HuH-7 (cell line): ENCODE measurements at places on chromosomes 1 and 21.
A peak's percentile ranks its signal among the peaks of the same experiment; 100 is the strongest.

DNA sequence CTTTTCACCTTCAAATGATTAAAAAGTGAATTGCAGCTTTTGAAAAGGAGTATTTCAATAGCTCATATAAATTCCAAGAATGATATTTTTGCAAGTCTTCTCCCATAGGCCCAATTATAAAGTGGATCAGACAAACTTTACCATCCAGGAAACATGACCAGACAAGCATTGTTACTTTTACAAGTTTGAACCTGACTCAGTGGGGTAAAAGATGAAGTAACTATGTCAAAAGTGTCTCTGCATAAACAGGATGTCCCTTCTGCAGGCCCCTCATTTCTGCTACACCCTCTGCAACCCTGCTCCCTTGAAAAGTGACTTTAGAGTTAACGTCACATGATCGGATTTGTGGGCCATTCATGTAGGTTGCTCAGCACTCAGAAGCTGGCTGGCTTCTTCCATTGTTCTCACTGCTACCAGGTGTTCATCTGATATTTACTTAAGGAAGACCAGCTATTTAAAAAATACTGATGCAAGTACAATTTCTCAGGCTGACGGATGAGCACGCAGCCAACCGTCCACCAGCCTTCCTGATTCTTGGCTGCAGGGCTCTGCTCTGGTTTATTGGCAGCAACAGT lies 32.3 kb downstream of the URB1 start:
- no peak for DNase-seq

DNA sequence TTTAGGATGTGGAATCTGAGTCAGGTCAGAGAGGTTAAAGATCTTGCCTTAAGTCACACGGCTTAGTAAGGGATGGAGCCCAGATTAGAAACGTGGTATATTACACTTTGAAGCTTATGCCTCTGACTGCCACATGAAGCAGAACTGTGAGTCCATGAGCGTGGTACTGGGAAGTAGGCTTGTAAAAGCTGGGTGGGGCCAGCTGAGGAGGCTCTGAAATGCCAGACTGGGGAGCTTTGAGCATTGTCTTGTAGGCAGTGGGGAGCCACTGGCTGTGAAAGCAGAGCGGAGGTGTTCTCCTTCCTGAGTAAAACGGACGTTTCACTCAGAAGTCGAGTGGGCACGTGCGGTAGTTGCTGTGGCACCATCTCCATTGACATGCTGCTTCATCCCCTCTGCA lies 72.6 kb upstream of the USP24 start:
- no peak for DNase-seq

- no peak for DNase-seq
Measured at GRCh38 chr1:15696956-15697521, 12.9 kb downstream of the PLEKHM2 start.

GRCh38 chr1:192160196-192160595 lies 1.9 kb downstream of the RGS18 start:
- DNase-seq: no peak

DNA sequence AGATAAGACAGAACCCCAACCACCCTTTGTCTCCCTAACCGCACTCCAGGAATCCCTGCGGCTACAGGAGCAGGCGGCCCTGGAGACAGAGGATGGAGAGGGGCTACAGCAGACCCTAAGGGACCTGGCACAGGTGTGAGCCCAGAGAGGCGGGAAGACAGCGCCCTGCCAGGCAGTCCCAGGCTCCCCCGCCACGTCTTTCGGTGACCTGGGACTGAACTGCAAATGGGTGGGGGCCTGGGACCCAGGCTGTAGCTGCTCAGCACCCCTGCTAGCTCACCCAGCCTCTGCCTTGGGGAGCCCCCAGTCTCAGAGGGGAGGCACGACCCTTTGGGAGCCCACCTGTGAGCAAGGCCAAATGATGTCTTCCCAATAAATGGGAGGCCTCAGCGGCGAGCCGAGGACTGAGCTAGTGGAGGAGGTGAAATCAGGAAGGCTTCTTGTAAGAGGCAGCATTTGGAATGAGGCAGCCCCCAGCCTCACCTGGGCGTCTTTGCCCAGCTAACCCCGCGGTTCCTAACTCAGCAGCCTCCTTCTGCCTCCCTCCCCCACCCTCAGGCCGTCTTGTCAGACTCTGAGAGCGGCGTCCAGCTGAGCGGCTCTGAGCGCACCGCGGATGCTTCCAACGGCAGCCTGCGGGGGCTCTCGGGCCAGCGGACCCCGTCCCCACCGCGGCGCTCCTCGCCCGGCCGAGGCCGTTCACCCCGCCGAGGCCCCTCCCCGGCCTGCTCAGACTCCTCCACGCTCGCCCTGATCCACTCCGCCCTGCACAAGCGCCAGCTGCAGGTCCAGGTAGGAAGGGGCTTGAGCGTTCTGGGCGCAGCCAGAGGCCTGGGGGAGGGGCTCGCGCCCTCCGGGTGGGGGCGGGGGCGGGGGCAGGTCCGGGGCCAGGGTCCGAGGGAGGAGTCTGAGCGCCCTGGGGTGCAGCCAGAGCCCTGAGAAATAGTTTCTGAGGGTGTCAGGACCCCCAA lies 16.9 kb downstream of the CROCC start:
- no peak for DNase-seq

- peak; percentile 59 for DNase-seq
Measured at GRCh38 chr1:147238053-147238902, 4.2 kb upstream of the CHD1L start.

- no peak for DNase-seq
Measured at GRCh38 chr1:10078494-10078893, 45.7 kb downstream of the UBE4B start.

GRCh38 chr1:111370871-111371270 lies 56.7 kb downstream of the OVGP1 start:
- no peak for DNase-seq

- no peak for DNase-seq
Measured at GRCh38 chr1:56527548-56528302, 51.6 kb downstream of the PLPP3 start.

- DNase-seq: no peak
Measured at GRCh38 chr1:118982821-118983557, 5.2 kb downstream of the TBX15 start.

DNA sequence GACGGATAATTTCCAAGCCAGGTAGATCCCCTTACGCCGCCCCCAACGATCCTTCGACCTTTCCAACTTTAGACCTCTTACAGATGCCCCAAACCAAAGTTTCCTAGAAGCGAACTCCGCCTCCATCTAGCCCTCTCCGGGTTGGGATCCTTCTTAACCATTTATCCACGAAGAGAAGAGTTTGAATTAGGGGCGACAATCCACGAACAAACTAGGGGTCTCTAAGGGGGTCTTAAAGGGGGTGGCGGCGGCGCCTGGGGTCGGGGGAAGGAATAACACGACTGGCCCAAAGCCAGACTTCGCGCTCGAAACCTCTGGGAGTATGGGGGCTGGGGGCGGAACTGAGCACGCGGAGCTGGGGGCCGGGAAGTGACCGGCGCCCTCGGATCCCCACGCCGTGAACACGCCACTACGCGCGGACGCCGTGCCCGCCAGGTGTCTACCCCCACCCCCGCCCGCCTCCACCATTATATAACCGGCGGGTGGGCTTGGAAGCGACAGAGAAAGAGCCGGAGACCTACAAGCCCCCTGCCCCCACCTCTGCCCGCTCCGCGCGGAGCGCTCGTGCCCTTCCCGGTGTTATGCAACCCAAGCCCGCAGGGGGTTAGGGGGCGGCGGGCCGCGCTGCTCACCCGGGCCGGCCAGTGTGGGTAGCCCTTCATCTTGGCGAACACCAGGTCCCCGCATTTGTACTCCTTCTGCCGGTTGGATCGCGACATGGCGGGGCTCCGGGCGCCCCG lies 594 bp downstream of the HDGF start:
- peak; percentile 40 for DNase-seq

GRCh38 chr1:150696162-150696561 lies 792 bp downstream of the GOLPH3L start:
- no peak for DNase-seq

- no peak for DNase-seq
Measured at GRCh38 chr1:84668185-84668584, 22.1 kb downstream of the SSX2IP start.

- DNase-seq: no peak
Measured at GRCh38 chr1:155010211-155010918, 7.8 kb downstream of the ZBTB7B start.

GRCh38 chr1:68585351-68585750 lies 88.5 kb upstream of the DEPDC1 start:
- no peak for DNase-seq

DNA sequence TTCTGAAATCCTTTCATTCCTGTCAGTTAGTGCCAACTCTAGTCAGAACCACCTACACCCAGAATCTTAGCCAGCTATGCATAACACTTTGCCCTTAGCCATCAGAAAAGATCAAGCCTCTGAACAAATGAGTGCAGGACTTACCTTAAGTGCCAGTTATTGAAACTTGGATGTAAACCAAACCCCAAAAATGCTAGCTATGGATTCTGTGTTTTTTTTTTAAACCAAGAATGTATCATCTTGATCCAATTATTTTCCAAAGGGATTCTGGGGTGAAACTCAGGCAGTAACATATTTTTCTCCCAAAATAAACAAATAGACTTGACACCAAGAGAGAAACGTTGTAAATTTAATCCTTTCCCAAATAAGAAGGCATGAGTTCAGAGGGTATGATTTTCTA lies 538.6 kb upstream of the ADAMTS5 start:
- no peak for DNase-seq

- no peak for DNase-seq
Measured at GRCh38 chr1:227370533-227371254, 52.4 kb upstream of the CDC42BPA start.

DNA sequence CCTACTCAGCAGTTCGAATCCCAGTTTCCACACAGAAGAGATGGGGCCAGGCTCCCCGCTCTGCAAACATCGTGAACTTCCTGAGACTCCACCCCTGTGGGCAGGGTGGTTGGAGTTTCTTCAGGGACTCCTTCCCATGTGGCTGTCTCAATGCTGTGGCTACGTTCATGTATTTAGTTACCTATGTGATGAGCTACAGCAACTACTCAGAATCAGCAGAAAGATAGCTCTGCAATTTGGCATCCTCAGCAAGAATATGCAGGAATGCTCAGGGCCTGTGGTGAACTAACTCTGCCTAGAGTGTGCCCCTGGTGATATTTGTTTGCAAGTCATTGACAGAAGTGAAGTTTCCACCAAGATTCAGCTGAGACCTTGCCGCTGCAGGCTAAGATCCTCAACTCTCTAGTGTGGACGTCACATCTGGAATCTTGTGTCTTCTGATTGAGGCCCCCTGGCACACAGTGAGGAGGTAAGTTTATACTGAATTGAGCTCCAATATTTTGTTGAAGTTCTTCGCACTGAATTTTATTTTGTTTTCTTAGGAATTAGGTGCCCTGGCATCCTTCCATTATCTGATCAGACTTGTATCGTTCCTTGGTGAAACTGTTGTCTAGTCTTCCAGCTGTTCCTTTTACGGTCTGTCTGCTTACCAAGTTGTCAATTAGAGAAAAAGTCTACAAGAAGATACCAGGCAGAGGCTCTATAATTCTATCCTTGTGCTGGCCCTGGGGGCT lies 8.2 kb upstream of the GLRX2 start:
- DNase-seq: no peak

DNA sequence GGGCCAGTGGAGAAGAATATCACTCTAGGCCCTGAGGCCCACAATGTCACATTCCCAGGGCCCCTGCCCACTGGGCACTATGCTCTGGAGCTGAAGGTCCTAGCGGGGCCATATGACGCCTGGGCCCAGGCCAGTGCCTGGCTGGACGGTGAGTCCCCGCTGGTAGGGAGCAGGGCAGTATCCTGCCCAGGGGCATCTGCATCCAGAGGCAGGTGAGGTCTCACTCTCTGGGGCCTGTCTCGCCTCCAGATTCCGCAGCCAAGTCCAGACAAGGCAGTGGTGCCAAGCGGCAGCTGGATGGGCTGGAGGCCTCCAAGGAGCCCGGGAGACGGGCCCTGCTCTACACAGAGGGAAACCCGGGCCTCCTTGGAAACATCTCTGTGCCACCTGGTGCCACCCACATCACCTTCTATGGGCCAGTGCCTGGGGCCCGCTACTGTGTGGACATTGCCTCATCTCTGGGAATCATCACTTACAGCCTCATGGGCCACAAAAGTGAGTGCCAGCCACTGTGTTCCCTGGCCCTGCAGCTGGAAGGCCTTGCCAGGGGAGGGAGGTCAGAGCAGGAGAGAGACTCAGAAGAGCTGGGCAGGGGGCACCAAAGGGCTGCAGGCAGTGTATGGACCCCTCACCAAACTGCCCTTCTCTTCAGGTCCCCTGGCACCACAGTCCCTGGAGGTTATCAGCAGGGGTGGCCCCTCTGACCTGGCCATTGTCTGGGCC lies 11.1 kb upstream of the PTPN7 start:
- no peak for DNase-seq

GRCh38 chr1:65072845-65073244 lies 75.2 kb upstream of the AK4 start:
- DNase-seq: no peak

- no peak for DNase-seq
Measured at GRCh38 chr1:228334954-228335353, 71.7 kb downstream of the TRIM11 start.

- DNase-seq: no peak
Measured at GRCh38 chr1:20956272-20956671, 169.2 kb upstream of the HP1BP3 start.

GRCh38 chr1:200620273-200621131 lies at the start of gene KIF14:
TSS of gene KIF14 (minus strand) at chr1:200620751. CDS start at chr1:200618723, 2,028 bp downstream.
- peak; percentile 94 for DNase-seq

DNA sequence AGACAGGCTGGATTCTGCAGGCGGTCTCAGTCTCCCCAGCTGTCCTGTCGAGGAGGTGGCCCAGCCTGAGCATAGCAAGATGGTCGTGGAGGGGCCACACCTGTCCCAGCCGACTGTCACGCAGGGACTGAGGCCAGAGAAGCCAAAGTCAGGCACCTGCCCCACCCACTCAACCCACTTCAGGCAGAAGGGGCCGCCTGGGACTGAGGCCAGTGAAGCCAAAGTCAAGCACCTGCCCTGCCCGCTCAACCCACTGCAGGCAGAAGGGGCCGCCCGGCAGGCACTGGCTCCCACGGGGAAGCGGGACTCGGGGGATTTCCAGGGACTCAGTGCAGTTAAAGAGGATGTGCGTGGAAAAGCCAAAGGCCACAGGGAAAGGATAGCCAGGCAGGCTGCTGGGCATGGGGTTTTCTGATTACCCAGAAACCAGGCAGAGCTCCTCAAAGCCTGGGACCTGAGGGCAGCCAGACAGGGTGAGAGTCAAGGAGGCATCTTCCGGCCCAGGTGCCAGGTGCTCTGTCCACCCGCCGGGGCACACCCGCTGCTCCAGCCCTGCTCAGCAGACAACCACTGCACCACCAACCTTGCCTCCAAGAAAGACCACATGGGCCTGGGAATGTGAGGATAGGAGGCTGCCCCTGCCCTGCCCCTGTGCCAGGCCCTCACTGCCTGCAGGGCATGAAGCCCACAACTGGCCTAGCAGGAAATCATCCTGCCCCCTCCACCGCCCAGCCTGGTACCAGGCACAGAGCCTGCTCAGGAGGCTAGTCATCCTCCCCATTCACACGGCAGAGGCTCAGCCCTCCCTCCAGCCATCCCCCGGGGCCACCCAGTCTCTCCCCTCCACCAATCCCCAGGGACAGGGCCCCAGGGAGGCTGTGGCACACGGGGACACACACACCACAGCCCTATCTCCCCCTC lies 41.0 kb downstream of the MEGF6 start:
- no peak for DNase-seq

DNA sequence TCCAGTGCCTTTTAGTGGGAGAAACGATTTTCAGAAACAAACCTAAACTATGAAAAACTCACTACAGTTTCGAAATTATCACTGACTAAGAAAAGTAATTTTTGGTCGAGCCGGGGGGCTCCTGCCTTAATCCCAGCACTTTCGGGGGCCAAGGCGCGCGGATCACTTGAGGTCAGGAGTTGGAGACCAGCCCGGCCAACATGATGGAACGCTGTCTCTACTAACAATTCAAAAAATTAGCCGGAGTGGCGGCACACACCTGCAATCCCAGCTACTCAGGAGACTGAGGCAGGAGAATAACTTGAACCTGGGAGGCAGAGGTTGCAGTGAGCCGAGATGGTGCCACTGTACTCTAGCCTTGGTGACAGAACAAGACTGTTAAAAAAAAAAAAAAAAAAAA lies 3.0 kb downstream of the CFHR3 start:
- no peak for DNase-seq
